ENCODE measurements at places on chromosomes 5 and 9. TPM values are rescaled to one million over a fixed set of nuclear protein-coding genes. Genes with fewer than 3 reads are reported as not detected.
A peak's percentile ranks its signal among the peaks of the same experiment; 100 is the strongest.

The PCDHA9 gene
- 0.68 TPM for total RNA-seq

The DNAJB5 gene
- 4.5 TPM for total RNA-seq

The DBH gene
- total RNA-seq: 0.48 TPM

The MSMP gene
- not detected for total RNA-seq

The QRFP gene
- total RNA-seq: not detected

The PLPP7 gene
- 1.2 TPM for total RNA-seq

The KCNIP1 gene
- 1.00 TPM for total RNA-seq

The PCDHB14 gene
- 10.6 TPM for total RNA-seq

- H3K27me3 ChIP-seq: no peaks in the 10 kb centered on the region
- no peak for DNase-seq
- H3K36me3 ChIP-seq: no peaks in the 10 kb centered on the region
- no peaks in the 10 kb centered on the region for H3K4me1 ChIP-seq
- H3K27ac ChIP-seq: no peak overlapping the region
Measured at GRCh38 chr9:72650206-72650605, 128.8 kb downstream of the TMC1 start.

- peak overlapping the region; percentile 17 for H3K27ac ChIP-seq
- no peak overlapping the region for H3K4me3 ChIP-seq
- H3K36me3 ChIP-seq: no peaks in the 10 kb centered on the region
- no peaks in the 10 kb centered on the region for H3K27me3 ChIP-seq
- DNase-seq: no peak
Measured at GRCh38 chr5:176540476-176540899, 3.3 kb upstream of the RNF44 start.

DNA sequence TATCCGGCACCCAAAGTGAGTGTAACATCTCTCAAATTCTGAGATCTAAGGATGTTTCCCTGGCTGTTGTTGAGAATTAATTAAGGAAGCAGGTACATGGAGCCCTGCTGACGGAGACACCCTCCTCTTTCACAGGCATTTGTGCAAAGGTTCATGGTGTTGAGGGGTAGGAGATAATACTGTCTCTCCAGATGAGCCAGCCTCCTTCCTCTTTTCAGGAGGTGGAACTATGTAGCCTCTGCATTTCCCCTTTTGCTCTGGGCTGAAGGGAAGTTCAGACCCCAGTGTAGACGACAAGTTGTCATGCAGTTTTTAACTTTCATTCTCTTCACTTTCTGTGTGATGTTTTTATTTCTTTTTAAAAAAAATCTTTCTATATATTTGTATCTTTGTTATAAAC, 107.5 kb downstream of the GALNT10 start:
- H3K27me3 ChIP-seq: no peaks in the 10 kb centered on the region
- H3K4me3 ChIP-seq: no peak overlapping the region
- H3K27ac ChIP-seq: no peak overlapping the region
- no peak for DNase-seq

DNA sequence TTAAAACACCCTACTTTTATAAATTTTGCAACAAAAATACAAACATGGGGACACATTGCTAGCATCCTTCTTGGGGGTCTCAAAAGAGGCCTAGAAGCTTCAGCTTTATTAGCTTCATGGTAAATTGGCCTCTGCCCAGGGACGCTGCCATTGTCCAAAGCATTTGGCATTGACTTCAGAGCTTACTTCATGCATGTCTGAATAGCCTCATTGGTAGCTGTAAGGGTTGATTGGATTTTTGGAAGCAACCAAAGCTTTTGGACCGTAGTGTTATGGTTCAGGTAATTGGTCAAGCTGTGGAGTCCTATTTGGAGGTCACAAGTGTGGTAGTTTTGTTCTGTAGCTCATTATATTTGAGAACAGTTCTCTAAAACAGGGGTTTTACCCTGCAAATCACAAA, 411.7 kb upstream of the SLC24A2 start:
- no peaks in the 10 kb centered on the region for H3K36me3 ChIP-seq
- no peak overlapping the region for H3K27ac ChIP-seq
- no peak overlapping the region for H3K4me3 ChIP-seq
- H3K27me3 ChIP-seq: no peaks in the 10 kb centered on the region
- no peak for DNase-seq
- H3K4me1 ChIP-seq: no peaks in the 10 kb centered on the region

GRCh38 chr9:137731216-137731946, 112.6 kb downstream of the EHMT1 start:
- no peak for DNase-seq
- H3K27me3 ChIP-seq: no peaks in the 10 kb centered on the region
- peaks cover 17% of the 10 kb centered on the region for H3K36me3 ChIP-seq
- no peaks in the 10 kb centered on the region for H3K4me1 ChIP-seq
- H3K27ac ChIP-seq: no peak overlapping the region
